Adrenal gland (tissue), 19 donors: ENCODE measurements at places on chromosomes 3 and 15.

- peaks cover 23% of the 10 kb centered on the region for H3K4me1 ChIP-seq
- no peaks in the 10 kb centered on the region for H3K36me3 ChIP-seq
- no peak overlapping the region for H3K4me3 ChIP-seq
- H3K27ac ChIP-seq, result peak overlapping the region; percentile 57
- H3K27me3 ChIP-seq, result no peaks in the 10 kb centered on the region
Observed at GRCh38 chr3:30286007-30286669, 320.3 kb upstream of the TGFBR2 start.

- DNase-seq, result no peak
- H3K4me1 ChIP-seq, result peaks cover 3% of the 10 kb centered on the region
- no peaks in the 10 kb centered on the region for H3K36me3 ChIP-seq
- H3K27me3 ChIP-seq, result no peaks in the 10 kb centered on the region
- H3K27ac ChIP-seq, result no peak overlapping the region
- H3K4me3 ChIP-seq, result no peak overlapping the region
Observed at GRCh38 chr3:14867936-14868570, 49.3 kb downstream of the FGD5 start.

GRCh38 chr15:80615783-80616391 lies 79.2 kb upstream of the ABHD17C start:
- peak; percentile 81 for DNase-seq
- H3K27ac ChIP-seq, result no peak overlapping the region
- H3K4me1 ChIP-seq, result peaks cover 11% of the 10 kb centered on the region

DNA sequence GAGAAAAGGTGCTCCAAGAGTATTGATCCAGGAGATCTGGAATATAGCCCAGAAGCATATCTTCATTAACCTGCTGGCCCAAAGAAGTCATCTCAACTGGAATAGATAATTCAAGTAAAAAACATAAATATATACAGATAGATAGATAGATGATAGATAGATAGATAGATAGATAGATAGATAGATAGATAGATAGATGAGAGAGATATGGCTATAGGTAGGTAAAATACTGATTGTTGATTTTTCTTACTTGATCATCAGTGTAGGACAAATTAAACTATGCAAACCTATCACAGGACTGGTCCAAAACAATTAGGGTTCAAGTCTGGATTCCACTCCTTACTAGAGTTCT lies 83.6 kb downstream of the TNIK start:
- H3K27me3 ChIP-seq, result no peaks in the 10 kb centered on the region
- peak overlapping the region; percentile 19 for H3K27ac ChIP-seq
- H3K36me3 ChIP-seq, result no peaks in the 10 kb centered on the region
- peaks cover 3% of the 10 kb centered on the region for H3K4me1 ChIP-seq
- H3K4me3 ChIP-seq, result no peak overlapping the region

DNA sequence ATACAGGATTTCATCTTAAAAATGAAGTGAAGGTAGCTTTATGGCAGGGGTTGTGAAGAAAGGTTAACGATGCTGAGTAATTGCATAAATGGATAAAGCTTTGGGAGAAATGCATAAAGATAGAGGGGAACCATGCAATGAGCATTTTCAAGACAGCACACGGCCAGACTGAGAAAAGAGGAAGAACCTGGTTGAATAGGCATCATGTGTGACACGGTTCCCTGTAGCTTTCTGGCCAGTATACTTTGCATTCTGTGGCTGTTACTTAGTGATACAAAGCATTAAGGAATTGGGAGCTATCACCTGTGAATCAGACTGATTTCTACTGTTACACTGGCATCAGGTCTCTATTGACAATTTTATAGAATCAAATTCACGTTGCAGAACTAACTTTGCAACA lies 33.3 kb downstream of the NR2C2 start:
- H3K36me3 ChIP-seq, result no peaks in the 10 kb centered on the region
- no peak for DNase-seq
- no peak overlapping the region for H3K27ac ChIP-seq
- no peaks in the 10 kb centered on the region for H3K27me3 ChIP-seq

DNA sequence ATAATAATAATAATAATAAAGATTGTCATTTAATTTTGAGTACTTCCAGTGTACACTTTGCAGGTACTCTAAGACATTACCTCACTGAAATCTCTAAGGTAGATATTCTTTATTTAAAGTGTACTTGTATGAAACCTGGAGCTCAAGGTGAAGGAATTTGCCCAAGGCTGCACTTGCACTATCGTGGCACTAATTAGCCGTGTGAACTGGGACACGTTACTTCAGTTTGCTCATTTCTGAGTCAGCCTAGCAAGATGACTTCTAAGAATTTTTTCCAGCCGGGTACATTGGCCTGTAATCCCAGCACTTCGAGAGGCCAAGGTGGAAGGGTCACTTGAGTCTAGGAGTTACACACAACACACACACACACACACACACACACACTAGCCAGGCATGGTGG lies 33.5 kb downstream of the MLH1 start:
- no peaks in the 10 kb centered on the region for H3K36me3 ChIP-seq
- peaks cover 9% of the 10 kb centered on the region for H3K4me1 ChIP-seq
- H3K4me3 ChIP-seq, result no peak overlapping the region
- DNase-seq, result no peak

DNA sequence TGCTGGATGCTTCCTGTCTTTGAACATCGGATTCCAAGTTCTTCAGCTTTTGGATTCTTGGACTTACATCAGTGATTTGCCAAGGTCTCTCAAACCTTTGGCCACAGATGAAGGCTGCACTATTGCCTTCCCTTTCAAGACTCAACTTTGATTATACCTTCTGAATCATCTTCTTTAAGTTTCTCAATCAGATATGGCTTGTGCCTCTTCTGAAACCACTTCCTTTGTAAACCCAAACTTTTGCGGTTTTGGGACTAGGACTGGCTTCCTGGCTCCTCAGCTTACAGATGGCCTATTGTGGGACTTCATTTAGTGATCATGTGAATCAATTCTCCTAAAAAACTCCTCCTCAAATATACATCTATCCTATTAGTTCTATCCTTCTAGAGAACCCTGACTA lies 47.1 kb upstream of the CADPS start:
- no peak overlapping the region for H3K27ac ChIP-seq
- H3K36me3 ChIP-seq, result no peaks in the 10 kb centered on the region
- no peaks in the 10 kb centered on the region for H3K4me1 ChIP-seq
- H3K4me3 ChIP-seq, result no peak overlapping the region
- no peaks in the 10 kb centered on the region for H3K27me3 ChIP-seq
